ENCODE measurements at places on chromosomes 1 and 21.

GRCh38 chr1:51818487-51818886 lies 60.0 kb downstream of the NRDC start:
- no peak for DNase-seq

- no peak for DNase-seq
Observed at GRCh38 chr1:155696524-155696923, 7.6 kb downstream of the DAP3 start.

- no peak for DNase-seq
Observed at GRCh38 chr1:204924013-204924759, 53.5 kb downstream of the NFASC start.

DNA sequence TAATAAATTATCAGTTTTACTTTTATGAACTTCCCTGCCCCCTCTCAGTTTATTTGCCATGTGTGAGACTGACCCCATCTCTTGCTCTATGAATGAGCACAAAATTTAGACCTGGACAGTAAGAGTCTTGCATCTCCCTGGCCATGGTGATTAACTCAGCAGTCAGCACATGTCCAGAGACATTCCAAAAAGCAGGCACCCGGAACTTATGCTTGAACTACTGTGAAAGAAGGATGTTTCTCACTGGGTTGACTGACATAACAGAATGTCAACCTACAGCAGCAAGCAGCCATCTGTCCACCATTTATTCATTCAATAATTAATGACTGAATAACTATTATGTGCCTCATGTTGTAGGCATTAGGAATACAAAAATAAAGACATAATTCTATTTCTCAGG lies 11.3 kb upstream of the SEC16B start:
- no peak for DNase-seq

DNA sequence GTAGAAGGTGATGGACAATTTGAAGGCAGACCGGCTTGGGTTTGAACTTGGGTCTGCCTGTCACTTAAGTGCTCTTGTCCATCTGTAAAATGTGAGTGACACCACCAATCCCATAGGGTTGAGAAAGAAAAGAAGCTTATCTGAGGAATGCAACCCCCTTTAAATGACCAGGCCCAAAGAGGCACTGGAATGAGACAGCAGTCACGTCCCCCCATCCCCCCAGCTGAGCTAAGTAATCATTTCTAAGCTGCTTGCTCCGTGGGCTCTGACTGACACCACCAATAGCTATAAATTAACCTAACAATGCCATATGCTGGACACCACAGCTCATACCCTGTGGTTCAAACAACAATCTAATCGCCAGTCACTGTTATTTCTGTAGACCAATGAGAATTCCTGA lies 15.1 kb downstream of the LCA5L start:
- no peak for DNase-seq

- peak; percentile 74 for DNase-seq
Observed at GRCh38 chr1:220300442-220301121, 28.3 kb upstream of the RAB3GAP2 start.

DNA sequence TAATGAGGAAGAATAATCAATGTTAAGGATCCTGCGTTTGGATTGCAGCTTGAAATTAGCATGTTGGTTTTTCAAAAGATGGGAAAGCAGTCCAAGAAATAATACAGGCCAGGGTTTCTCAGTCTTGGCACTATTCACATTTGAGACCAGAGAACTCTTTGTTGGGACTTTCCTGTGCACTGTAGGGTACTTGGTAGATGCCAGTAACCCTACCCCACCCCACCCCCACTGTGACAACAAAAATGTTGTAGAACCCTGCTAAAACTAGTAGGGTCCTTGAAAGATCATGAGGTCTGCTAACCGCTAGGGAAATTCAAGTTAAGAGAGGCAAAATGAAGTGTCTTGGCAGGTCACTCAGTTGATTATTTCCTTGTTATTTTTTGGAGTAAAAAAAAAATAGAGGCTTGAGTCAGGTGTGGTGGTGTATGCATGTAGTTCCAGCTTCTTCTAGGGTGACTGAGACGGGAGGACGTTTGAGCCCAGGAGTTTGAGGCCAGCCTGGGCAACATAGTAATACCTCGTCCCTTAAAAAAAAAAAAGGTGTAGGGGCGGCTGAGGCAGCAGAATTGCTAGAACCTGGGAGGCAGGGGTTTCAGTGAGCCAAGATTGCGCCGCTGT lies 53.3 kb downstream of the SPEN start:
- no peak for DNase-seq
